RKO (cell line): ENCODE measurements at places on chromosomes 4 and X.
A peak's percentile ranks its signal among the peaks of the same experiment; 100 is the strongest.

DNA sequence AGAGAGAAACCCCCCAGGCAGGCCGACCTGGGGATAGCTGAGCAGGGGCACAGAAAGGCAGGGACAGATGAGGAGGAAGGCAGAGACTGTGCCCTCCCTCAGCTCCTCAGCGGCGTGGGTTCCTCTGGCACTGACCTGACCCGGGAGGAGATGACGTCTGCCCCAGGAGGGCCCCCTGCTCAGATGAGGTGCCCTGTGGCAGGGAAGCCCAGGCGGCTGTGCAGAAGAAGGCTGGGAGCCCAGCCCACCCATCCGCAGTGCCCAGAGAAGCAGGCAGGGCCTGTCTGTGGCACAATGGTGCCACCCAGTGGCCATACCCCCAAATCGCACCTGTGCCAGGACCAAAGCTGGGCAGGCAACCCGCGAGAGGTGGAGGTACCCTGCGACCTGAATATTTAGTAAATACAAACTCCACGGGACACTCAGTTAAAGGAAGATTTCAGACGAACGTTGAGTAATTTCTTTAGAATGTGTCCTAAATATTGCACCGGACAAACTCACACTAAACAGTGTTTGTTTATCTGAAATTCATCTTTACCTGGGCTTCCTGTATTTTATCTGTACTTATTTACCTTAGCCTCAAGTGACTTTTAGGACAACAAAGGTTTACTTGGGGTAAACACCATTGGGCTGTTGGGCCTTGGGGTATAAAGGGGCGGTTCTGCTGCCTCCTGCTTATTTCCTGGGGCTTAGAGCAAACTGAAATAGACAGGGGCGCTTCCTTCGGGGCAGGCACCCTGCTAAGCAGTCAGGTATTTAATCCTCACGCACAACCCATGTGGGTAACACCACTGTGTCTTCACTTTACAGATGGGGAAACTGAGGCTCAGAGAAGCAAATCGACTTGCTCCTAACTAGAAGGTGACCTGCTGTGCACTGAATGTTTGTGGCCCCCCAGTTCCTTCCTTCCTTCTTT is 46.5 kb upstream of the HMX1 start:
- DNase-seq, result peak; percentile 54

DNA sequence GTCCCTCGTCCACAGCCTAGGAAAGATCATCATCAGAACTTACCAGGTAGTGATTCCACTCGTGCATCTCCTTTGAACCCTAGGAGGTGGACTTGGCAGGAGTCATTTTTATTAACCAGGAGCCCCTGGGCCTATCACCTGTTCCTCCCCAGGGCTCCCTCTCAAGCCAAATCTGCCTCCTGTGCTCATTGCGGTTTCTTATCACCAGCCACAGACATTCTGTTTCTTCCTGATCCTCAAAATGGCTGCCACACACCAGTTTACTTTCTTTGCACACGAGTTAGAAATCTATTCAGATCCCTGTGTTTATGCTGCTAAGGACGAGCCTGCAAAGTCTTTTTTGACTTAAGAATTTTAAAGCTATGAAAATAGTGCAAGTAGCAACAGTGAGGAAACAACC is 354.5 kb upstream of the BOD1L1 start:
- DNase-seq, result no peak

DNA sequence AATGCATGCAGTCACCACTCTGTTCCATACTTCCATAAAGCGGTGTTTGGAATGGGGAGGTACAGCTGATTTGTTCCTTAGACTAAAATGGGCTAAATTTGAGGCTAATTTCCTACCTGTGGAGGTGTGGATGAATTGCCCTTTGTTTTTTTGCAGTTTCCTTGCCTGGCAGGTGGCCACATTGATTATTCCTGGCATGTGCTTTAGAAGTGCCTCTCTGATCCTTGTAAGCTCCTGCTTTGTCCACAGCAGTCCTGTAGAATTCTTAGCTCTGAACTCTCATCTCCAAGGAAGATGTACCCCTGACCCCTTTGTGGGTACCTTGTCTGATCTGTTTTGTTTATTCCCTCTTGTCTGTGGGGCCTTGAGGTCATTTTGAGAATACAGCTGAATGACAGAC is 136.8 kb downstream of the ADGRL3 start:
- DNase-seq, result no peak

- no peak for DNase-seq
Measured at GRCh38 chr4:146359771-146360170, 145.4 kb downstream of the REELD1 start.

- no peak for DNase-seq
Measured at GRCh38 chr4:106493086-106493485, 124.5 kb upstream of the GIMD1 start.

DNA sequence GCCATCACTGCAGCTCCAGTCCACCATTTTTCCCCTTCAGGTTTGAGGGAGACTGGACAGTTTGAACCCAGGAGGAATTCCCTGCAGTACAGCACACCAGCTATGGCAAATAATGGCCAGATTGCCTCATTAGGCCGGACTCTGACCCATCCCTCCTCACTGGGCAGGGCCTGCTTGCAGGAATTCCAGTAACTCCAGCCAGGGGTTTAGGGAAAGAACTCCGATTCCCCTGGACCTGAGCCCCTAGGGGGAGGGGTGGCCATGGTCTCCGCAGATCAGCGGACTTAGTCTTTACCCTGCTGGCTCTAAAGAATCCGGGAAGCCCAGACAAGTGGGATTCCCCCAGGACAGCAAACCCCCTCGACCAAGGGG is 342.8 kb downstream of the DMD start:
- no peak for DNase-seq

DNA sequence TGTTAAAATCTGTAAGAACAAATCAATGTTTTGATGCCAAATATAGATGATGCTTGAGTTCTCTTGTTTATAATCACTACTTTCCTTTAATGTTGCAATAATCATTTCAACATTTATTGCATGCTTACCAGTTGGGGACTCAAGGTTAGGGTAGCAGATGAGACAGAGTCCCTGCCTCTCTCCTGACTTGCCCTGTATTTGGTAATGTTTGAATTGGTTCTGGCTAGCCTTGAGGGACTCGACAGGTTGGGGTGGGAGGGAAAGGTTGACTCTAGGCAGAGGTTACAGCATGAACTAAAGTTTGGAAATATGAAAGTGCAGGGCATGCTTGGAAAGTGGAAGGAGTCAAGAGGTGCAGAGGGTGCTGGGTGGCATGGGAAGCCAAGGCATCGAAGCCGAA is 2.0 kb downstream of the SEC24B start:
- DNase-seq, result no peak

GRCh38 chr4:30860978-30861377 is 140.8 kb downstream of the PCDH7 start:
- DNase-seq, result no peak

- DNase-seq, result no peak
Measured at GRCh38 chr4:87032884-87033533, 98.2 kb downstream of the AFF1 start.

- DNase-seq, result no peak
Measured at GRCh38 chr4:5215321-5215720, 164.0 kb downstream of the STK32B start.

DNA sequence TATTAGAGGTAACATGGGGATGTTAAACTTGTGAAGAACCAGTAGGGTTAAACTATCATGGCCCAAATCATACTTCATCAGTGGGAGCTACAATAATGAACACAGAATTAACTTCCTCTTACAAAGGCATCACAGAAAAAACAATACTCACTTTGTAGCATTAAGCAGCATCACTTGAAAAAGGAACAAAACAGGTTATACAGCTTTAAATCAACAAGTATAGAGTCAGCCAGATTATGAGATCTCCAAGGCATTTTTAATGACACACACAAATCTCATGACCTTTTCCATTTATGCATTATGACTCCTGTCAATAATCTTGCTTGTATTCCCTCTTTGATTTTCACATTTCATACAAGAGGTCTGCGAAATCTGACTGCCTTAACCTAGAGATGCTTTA is 18.3 kb downstream of the FBXL5 start:
- DNase-seq, result no peak

DNA sequence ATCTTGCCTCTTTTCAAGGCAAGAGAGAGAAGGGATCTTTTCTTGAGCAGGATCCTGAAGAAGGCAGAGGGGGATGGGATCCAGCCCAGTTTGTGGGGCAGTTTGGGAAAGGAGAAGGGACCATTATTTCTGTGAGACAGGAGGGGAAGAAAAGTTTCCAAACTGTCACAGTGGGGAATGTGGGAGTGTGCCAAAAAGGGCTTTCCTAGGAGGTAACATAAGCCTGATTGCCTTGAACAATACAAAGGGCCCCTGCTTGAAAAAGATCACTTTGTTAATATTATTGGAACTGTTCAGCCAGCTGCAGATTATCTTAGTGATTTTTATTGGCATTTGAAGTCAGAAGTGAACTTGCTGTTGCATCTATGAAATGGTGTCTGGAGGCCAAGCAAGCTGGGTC is 55.2 kb downstream of the MTM1 start:
- DNase-seq, result no peak

DNA sequence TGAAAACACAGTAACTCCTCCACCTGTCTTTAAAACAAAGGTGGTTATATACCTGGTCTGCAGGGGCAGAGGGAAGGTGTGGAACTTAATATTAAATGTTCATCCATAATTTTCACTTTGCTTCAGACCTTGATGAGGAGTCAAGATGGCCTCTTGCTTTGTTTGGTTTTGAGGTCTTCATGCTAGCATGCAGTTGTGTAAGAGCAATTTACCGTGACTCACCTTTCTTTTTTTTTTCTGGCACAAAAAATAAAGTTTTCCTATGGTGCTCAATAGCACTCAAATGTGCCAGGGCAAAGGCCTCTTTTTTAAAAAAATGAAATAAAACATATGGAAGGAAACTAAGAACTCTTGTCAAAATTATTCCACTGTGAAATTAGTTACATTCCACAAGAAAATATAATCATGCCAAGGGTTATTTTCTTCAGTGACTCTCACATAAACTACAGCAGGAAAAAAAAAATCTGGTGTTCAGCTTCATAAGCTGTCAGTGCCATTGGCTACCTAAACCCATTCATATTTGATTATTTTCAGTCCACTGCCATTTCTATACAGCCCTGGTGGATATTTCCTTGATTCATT is 128.2 kb downstream of the SLC7A11 start:
- DNase-seq, result peak; percentile 8

- no peak for DNase-seq
Measured at GRCh38 chrX:67044029-67044653, 405.3 kb upstream of the EDA2R start.

DNA sequence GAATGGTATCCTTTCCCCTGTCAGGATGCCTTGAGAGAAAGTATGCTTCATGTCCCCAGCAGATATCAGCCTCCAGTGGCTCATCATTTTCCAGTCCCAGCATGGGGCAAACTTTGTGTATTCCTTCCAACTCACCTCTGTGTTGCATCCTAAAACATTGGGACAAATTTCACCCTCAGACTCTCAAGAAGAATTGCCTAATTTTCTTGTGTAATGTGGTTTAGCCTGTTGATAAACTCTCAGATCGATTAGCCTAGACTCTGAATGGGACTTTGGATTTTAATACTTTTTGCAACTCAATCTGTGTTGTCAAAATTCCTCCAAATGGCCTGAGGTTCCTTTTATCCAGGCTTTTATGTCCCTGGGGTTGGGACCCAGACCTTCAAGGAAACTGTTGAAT is 805.3 kb downstream of the C4orf33 start:
- no peak for DNase-seq
